ENCODE measurements at places on chromosomes 4 and X.

GRCh38 chr4:69518102-69518501, 22.4 kb upstream of the UGT2B4 start:
- no peak for DNase-seq

- DNase-seq = no peak
These were observed 377.2 kb upstream of the ANXA10 start for GRCh38 chr4:167715176-167715575.

- DNase-seq = no peak
These were observed 67.9 kb upstream of the ARX start for GRCh38 chrX:25083661-25084060.

DNA sequence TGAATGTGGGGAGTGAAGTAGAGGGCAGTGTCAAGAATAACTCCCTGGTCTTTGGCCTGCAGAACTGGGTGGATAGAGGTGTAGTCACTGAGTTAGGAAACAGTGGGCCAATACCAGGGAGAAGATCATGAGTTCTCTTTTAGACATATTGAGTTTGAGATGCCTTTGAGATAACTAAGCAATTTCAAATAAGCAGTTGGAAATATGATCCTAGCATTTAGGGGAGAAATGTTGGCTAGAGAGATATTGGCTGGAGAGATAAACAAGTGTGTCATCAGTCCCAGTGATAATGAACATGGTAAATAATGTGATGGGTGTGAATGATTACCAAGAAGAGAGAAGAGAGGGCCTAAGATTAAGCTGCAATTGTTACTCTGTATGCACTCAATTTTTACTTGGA, 95.3 kb upstream of the HPRT1 start:
- DNase-seq = no peak

- no peak for DNase-seq
These were observed 38.9 kb downstream of the DTHD1 start for GRCh38 chr4:36320117-36320896.

DNA sequence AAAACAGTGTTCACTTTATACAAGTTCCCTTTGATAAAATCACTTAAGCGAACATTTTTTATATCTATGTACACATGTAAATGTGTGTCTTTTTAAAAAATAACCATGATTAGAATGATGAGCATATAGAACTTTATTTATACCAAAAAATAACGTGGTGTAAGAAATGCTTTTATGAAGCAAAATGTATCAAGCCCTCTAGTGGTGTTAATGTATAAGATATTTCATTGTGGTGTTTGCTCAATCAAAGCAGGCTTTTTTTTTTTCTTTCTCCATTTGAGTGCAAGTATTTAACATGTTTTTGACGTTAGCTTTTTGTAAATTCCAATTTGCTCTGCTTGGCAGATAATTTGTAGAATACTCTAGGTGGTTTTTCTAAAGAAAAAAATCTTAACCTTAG, 2092.4 kb upstream of the TENM3 start:
- DNase-seq = no peak

DNA sequence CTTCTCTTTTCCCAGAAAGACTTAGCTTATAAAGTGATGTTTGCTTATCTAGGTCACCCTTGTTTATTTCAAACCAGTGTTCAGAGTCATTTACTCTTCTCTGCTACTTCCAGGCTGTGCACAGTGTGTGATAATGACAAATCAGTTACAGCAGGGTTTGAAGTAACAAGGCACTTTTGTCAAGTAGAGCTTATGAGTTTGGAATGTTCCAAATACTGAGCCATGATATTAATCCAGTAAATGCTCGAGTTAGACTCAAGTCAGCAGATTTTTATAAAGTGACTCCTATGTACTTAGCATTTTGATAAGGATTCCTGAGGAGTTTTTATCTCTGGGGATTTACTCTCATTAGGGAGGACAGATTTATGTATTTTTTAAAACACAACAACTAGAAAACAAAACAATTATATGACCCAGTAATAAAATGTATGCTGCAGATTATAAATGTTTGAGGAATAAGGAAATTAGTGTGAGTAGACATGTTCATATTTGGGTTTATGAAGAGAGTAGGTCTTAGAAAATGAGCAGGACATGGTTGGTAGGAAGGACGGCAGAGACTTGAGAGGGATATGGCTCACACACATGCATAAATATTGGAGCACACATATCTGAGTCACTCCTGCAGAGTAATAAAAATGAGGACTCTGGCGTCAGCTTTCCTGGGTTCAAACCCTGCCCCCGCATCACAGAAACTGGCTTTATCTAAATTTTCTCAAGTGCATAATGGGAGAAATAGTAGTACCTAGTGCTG, 271.2 kb downstream of the FBXO8 start:
- DNase-seq = no peak

GRCh38 chr4:134328741-134329140, 127.2 kb upstream of the PABPC4L start:
- no peak for DNase-seq

DNA sequence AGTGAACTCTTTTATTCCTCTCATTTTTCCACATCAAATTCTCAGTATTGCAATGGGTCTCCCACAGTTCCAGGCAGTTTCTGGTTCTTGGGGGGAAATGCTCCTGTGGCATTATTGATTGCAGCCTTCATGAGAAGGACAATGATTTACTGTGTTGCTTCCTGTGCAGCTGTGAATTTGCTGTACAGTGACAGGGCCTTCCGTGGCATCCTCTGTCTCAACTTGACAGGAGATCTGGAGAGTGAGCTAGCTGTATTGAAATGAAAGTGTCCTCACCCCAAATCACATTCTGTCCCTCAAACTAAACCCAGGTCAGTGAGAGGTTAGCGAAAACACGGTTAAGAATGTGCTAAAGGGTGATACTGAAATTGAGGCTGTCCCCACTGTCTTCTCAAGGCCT, 77.1 kb upstream of the ATOH1 start:
- no peak for DNase-seq

- no peak for DNase-seq
These were observed 874.0 kb upstream of the AGA start for GRCh38 chr4:178316211-178316610.

- DNase-seq = no peak
These were observed 104.0 kb downstream of the TEX13A start for GRCh38 chrX:105116486-105116885.

Data from NCI-H345 (cell line).